ENCODE measurements at places on chromosomes 1 and 21. TPM values are rescaled to one million over a fixed set of nuclear protein-coding genes. Genes with fewer than 3 reads are reported as not detected.

Gene TMEM125
- total RNA-seq, result 3.8 TPM

Gene CIART
- 5.0 TPM for total RNA-seq

Gene BRINP2
- total RNA-seq, result not detected

Gene KIFAP3
- 29.2 TPM for total RNA-seq

Gene PTPN22
- total RNA-seq, result 0.89 TPM

DNA sequence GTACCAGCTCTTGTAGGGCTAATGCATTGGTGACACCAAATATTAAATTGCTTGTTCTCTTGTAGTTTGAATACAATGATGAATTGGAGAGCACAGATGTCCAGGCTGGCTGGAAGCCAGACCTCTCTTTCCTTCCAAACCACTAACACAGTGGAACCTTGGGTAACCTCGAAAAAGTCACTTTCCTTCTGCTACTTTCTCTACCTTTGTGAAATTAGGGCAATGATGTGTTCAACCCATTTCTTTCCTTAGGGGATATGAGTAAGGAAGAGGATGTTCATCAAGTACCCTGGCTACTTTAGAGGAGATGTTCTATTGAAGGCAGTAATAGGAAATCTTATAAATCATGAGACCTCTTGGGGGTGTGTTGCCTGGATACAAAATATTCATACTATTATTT, 55.7 kb downstream of the XCL2 start:
- H3K36me3 ChIP-seq, result no peaks in the 10 kb centered on the region
- no peaks in the 10 kb centered on the region for H3K27me3 ChIP-seq
- H3K4me3 ChIP-seq, result no peak overlapping the region
- peak; percentile 72 for DNase-seq

DNA sequence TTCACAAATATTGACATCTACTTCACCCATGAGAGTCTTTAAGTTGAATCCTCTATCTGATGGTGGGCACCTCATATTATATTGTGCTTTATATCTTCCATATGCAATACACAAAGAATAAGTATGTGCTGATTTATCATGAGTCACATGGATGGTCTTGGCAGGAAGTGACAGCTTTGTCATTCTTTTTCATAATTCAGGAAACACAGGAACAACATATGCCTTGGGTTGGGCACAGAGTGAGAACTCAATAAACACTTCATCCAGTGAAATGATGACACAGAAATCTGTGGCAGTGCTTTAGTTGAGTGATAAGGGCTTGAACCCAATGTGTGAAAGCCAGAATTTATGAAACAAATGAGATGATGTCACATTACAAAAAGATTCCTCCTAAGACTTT, 41.2 kb downstream of the GADD45A start:
- H3K4me1 ChIP-seq, result peaks cover 8% of the 10 kb centered on the region
- no peaks in the 10 kb centered on the region for H3K36me3 ChIP-seq
- H3K4me3 ChIP-seq, result no peak overlapping the region
- DNase-seq, result peak; percentile 74
- H3K27ac ChIP-seq, result no peak overlapping the region
- no peaks in the 10 kb centered on the region for H3K27me3 ChIP-seq

DNA sequence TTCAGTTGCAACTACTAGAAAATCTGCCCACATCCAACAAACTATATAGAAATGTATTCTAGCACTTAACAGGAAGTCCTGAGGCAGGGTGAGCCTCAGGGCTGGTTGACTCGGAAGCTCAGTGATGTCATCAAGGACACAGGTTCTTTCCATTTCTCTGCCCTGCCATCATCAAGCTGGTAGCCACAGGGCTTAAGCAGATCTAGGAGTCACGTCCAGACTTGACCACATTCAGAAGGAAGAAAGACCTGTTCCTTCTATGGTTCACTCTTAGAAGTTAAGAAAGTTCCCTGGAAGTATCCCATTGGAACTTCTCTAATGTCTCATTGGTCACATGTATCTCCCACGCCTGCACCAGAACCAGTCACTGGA, 438.1 kb downstream of the PRDM2 start:
- no peak overlapping the region for H3K4me3 ChIP-seq
- peak; percentile 79 for DNase-seq
- peaks cover 56% of the 10 kb centered on the region for H3K4me1 ChIP-seq
- peak overlapping the region; percentile 63 for H3K27ac ChIP-seq

Data from MCF 10A (cell line).